ENCODE measurements at places on chromosomes 3 and 15. TPM values are rescaled to one million over a fixed set of nuclear protein-coding genes. Genes with fewer than 3 reads are reported as not detected.

IL16 gene
- polyA plus RNA-seq: 0.16 TPM

CTXN2 gene
- polyA plus RNA-seq: 0.10 TPM

ADCY5 gene
- polyA plus RNA-seq: 2.4 TPM

INKA1 gene
- 3.7 TPM for polyA plus RNA-seq

MUSTN1 gene
- 0.40 TPM for polyA plus RNA-seq

CMTM7 gene
- 88.3 TPM for polyA plus RNA-seq

FGF12 gene
- 13.8 TPM for polyA plus RNA-seq

STRC gene
- not detected for polyA plus RNA-seq

IMP3 gene
- 210 TPM for polyA plus RNA-seq

RHCG gene
- 0.21 TPM for polyA plus RNA-seq

AQP9 gene
- not detected for polyA plus RNA-seq

CCDC39 gene
- polyA plus RNA-seq: 2.6 TPM

RETNLB gene
- polyA plus RNA-seq: not detected

DNASE1L3 gene
- not detected for polyA plus RNA-seq

GATM gene
- polyA plus RNA-seq: 9.1 TPM

EHHADH gene
- polyA plus RNA-seq: 2.5 TPM

AHSG gene
- polyA plus RNA-seq: 0.18 TPM
